ENCODE measurements at places on chromosomes 12 and 14.
A peak's percentile ranks its signal among the peaks of the same experiment; 100 is the strongest.

GRCh38 chr14:24312736-24313507 lies 1.6 kb downstream of the LTB4R start:
- DNase-seq = no peak

GRCh38 chr12:109052097-109052413 lies 321 bp upstream of the USP30 start:
- DNase-seq = no peak

DNA sequence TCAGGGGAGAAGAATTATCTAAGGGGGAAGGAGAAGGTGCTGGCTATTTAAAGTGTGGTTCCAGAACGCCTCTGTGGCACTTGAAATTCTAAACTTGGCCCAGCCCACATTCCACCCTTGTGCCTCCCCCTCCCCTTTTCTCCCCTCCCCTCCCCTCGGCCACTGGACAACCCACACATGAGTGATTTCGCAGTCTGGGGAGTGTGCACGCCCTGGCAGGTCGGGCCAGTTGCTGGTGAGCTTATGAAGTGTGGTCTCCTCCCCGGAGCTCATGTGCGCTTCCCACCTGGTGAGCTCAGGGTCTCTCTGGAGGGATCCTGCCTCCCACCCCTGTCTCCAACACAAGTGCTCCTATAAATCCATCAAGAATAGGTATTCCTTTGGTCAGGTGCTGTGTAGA lies at the start of gene SLC6A13:
TSS of gene SLC6A13 (minus strand) at position 20 of the 400 bp plus-strand sequence. CDS start 2,784 bp downstream, outside the sequence.
- DNase-seq = no peak

- no peak for DNase-seq
These were observed 156.8 kb downstream of the PDZRN4 start for GRCh38 chr12:41344776-41345470.

GRCh38 chr12:95784915-95785314 lies 5.6 kb downstream of the NTN4 start:
- DNase-seq = no peak

- DNase-seq = no peak
These were observed 36.9 kb upstream of the PRKAB1 start for GRCh38 chr12:119630962-119631550.

DNA sequence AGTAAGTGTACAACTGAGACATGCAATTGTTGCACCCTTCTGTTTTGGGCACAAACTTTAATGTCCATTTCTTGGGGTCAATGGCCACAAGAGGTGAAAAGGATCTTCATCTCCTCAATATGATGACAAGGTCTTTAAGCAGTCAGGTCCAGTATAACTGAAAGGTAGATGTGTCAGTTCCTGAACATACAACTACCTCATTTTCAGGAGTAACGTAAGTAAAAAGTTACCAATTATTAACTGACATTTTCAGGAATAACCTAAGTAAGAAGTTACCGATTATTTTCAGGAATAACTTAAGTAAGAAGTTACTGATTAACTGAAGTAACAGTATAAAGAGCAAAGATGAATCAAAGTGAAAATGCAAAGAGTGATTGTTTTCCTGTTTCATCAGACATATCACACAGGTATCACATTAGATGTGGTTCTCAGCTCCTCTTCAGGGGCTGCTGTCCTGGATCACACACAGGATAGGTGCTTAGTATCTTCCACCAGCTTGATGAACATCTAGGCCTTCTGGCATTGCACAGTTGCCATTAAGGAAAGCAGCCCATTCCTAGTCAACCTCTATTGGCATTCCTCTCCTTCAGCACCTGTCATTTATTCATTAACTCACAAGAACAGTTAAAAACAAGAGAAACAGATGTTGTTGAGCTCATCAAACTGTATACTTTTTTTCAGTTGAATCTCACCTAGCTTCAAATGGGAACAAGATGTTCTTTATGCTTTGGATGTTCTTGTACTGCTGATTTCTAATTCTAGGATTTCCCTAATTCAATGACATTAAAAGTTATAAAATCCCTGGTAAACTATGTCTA lies 200.0 kb downstream of the FOXG1 start:
- no peak for DNase-seq

GRCh38 chr12:89072294-89073026 lies 279.8 kb downstream of the DUSP6 start:
- DNase-seq = no peak

- no peak for DNase-seq
These were observed 2.5 kb downstream of the PGF start for GRCh38 chr14:74952697-74953484.

GRCh38 chr12:40473962-40474361 lies 218.3 kb upstream of the CNTN1 start:
- DNase-seq = no peak

DNA sequence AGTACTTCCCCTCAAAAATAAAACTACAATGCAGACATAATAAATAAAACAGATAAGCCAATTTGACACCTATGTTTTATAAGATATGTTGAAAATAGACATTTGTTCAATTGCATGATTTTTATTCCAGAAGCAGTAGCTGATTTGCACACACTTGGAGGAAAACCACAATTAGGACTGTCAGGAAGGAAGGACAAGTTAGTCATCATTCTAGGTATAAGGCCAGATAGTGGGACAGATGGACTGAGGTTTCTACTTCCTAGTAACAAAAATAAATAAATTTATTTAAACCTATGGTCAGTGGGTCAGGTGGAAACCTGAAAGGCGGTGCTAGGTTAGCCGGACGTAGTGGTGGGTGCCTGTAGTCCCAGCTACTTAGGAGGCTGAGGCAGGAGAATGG lies 141.8 kb upstream of the RASSF8 start:
- no peak for DNase-seq

DNA sequence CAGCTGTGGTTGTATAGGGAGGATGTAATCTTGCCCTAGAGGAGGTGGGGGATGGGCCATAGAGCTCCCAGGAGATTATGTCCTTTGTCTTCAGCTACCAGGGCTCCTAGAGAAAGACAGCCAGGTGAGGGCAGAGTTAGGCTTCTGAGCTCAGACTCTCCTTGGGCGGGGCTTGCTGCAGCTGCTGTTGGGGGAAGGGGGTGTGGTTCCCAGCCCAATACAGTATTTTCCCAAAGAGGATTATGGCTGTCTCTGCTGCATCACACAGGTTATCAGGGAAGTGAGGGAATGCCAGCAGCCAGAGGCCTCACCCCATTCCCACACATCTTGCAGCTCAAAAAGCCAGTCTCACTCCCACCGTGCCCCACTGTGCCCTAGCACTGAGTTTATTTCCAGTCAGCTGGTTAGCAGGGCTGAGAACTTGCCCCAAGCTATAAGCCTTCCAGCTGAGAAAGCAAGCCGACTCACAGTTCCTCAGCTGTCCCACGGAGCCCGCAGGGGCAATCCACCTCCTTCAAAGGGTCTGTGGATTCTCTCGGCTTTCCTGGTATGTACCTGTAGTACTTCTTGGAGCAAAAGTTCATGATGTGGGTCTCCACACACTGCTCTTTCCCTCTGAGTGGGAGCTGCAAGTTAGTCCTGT lies 217.3 kb upstream of the CPNE8 start:
- no peak for DNase-seq

GRCh38 chr12:86196465-86196864 lies 59.7 kb downstream of the MGAT4C start:
- DNase-seq = no peak

GRCh38 chr12:44835641-44836379 lies 40.3 kb downstream of the NELL2 start:
- no peak for DNase-seq

DNA sequence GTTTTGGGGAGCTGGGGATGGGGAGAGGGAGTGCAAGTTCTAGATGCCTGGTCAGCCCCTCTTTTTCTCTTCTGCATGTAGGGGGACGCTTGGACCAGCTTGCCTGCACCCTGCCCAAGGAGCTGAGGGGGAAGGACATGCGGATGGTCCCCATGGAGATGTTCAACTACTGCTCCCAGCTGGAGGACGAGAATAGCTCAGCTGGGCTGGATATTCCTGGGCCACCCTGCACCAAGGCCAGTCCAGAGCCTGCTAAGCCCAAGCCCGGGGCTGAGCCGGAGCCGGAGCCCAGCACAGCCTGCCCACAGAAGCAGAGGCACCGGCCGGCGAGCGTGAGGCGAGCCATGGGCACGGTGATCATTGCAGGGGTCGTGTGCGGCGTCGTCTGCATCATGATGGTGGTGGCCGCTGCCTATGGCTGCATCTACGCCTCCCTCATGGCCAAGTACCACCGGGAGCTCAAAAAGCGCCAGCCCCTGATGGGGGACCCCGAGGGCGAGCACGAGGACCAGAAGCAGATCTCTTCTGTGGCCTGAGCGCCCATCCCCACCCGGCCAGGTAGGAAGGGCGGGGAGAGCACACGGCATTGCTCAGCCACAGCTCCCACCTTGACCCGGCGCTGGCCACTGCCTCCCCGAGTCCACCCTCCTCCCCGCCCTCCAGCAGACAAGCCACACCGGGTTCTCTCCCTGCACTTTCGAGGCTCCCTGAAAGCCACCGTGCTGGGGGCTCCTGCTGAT lies 14.0 kb downstream of the LRTM2 start:
- no peak for DNase-seq

DNA sequence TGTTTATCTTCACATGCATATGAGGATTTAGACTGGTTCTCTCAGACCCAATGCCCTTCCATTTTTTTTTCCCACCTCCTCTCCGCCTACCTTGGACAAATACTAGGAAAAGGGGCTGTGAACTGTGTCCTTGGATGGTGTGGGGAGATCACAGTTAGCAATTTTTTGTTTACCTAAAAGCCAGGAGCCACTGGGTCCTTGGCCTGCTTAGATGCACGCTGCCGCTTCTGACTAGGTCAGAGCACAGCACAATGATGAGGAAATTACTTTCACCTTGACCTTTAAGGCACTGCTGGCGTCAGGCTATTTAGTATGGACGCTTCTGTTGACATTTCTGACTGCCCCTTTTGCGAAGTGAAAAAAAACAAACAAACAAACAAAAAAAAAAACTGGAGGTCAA lies 1.9 kb downstream of the CCDC38 start:
- DNase-seq = no peak

DNA sequence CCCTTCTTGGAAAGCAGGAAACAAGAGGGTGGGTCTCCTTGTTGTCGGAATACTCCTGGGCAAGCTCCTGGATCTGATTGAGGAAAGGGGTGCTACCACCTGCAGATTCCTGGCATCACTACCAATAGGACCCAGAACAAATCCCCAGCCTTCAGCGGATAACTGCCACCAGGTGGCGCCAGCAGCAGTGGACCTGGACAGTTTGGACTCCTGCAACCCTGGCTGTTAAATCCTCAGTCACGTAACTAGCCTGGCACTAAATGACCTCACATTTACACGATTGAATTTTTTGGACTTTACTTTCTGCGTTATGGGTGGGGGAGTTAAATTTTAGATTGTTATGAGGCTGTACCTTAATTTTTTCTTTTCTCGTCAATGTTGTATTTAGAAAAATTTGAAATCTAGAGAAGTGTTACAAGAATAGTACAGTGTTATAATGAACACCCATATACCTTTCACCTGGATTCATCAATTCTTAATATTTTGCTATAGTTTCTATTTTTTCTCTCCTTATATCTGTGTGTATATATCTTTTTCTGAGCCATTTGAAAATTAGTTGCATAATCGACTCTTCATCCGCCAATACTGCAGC lies 95.6 kb downstream of the GAS2L3 start:
- peak; percentile 45 for DNase-seq

DNA sequence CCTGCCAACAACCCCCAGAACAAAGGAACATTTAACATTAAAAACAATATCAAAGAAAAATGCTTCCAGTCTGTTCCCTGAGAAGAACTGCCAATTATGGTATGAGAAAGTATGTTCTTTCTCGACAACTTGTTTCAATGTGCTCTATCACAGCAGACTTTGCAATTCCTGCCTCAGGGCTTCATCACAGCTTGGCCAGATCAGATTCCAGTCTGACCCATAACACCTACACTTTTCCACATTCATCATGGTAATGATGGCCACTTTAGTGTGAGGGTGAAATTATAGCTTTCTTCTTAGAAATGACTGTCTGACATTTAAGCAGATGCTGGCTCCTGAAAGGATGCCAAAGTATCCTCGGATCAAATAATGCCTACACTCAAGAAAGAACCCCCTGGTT lies 17.0 kb downstream of the NEK9 start:
- DNase-seq = no peak

DNA sequence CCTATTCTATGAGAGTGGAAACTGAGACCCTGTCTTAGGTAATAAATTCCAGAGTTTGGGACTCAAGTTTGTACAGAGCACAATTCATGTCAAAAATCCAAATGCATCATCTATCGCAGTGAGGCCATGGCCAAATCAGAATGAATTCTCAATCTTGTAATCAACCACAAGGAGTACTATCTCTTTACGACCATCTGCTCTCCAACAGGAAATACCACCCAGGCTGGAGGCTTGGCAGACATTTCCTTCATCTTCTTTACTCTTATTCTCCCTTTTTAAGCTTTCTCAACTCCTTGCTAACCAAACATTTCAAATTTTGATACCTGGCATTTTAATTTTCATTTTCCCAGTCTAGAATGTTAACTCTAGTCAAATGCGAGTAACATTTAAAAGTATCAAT lies 32.7 kb upstream of the RNU6-7 start:
- DNase-seq = no peak

DNA sequence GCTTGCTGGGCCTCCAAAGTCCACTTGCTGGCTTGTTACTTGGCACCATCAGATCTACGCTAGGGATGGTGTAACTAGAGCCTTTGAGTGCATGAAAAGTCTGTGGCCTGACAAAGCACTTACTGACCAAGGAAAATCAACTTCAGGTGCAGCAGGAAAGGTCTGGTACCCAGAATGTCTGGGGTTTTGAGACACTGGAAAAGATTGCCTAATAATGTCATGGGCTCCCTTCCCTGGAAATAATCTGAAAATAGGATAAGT lies 106.7 kb downstream of the ZFP36L1 start:
- no peak for DNase-seq

DNA sequence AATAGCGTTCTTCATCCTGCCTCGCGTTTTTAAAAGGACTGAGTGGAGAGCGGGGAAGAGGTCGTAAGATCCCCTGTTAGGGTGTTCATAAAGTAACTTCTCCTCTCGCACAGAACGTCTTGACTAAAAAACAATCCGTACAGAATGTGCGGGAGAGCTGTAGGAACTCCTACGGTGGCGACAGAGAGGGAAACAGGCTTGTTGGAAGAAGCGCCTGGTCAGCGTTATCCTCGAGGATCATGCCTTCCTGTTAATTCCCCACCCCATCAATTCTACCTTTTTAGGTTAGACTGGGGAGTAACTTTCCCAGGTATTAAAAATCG lies 399 bp upstream of the WASHC4 start:
- no peak for DNase-seq

- no peak for DNase-seq
These were observed 112.2 kb downstream of the CHST11 start for GRCh38 chr12:104568935-104569334.

- no peak for DNase-seq
These were observed 711 bp downstream of the ANO4 start for GRCh38 chr12:100795174-100795799.

- DNase-seq = peak; percentile 36
These were observed 23.5 kb downstream of the FGF23 start for GRCh38 chr12:4356041-4356327.

DNA sequence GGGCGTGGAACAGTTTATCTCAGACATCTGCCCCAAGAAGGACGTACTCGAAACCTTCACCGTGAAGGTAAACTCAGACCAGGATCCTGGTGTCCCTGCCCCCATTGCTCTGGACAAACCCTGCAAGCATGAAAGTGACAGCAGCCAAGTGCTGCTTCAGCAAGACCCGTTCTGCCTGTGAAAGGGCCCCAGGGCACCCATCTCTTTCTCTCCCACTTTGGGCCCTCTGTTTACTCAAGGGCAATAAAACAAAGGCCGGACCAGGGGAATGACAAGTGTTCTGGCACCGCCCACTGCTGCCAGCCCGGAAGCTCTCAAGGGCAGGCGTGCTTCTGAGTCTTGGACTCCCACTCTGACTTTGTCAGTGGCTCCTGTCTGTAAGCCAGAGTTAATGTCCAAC lies 35.3 kb downstream of the CD9 start:
- DNase-seq = no peak

GRCh38 chr12:53677016-53677799 lies 1.3 kb upstream of the ATP5MC2 start:
- DNase-seq = no peak

Data from stimulated activated CD4-positive, alpha-beta T cell treated with anti-CD3 and anti-CD28 coated beads, Interleukin-15, amount 100 ng/mL, for 48 hours (primary cell).